ENCODE measurements at places on chromosomes 16 and 17.

DNA sequence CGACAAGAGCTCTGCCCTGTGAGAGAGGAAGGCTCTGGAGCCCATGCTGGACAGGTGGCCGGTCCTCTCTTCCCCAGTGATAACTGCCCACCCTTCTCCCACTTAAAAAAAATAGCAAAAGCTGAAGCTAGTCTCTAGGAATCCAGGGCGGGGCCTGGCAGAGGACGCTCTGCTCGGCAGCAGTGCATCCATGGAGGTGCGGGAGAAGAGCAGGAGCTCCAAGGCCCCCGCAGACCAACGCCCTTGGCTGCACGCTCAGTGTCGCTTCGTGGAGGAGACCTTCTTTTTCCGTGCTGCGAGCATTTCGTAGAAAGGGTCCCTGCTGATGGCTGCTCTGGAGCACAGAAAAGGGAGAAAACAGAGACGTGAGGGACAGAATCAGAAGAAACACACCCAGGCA, 98.6 kb upstream of the DNAH17 start:
- DNase-seq = no peak

GRCh38 chr16:14399378-14400284, 230.4 kb downstream of the PARN start:
- peak; percentile 75 for DNase-seq

DNA sequence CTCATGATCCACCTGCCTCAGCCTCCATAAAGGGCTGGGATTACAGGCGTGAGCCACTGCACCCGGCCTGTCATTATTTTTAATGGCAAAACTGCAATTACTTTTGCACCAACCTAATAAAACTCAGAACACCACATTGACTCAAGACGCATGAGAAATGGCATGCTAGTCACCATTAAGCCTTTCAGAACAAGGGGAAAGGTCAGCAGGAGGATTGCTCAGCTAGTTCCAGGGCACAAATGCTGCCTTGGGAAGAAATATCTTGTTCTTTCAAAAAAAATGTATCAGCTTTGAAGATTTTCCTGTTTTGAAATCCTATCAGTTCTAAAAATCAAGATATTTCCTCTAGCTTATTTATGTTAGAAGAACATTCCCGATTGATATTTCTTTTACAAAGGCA, 32.4 kb upstream of the CDYL2 start:
- no peak for DNase-seq

DNA sequence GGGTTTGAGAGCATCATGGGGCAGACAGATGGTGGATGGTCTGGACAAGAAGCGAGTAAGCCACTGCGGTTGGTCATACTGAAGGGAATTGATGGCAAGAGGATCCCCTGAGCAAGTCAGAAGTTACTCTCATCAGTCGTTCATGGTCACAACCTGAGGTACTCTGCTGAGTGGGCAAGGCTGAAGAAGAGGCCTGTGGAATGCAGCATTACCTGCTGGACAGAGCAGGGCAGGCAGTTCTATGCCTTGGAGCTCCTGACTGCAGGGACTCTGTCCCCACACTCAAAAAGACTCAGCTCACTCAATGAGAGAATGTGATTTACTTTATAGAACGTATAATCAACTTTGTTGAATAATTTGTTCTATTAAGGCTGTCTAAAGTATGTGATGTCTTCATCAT, 28.3 kb downstream of the ALDH3A2 start:
- no peak for DNase-seq

DNA sequence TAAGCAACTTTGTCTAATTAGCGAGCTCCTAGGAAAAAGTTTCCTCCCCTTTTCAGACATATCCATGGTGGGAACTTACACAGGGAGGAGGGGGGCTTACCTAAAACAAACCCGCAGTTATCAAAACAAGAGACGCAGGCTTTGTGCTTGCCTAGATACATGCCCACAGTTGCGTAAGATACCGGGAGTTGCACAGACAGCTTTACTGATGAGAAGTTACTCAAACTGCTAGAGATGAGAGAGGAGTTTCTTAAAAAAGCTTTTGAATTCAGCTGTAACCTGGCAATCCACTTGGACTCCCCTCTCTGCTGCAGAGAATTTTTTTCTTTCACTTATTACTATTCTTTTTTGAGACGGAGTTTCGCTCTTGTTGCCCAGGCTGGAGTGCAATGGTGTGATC, 6.8 kb upstream of the ZP2 start:
- peak; percentile 12 for DNase-seq

GRCh38 chr16:30570636-30571444, 674 bp downstream of the ZNF688 start:
- no peak for DNase-seq

- DNase-seq = no peak
These were observed 85.1 kb downstream of the PRKCA start for GRCh38 chr17:66387392-66387981.

- DNase-seq = no peak
These were observed at the start of gene SEC14L1 for GRCh38 chr17:77140878-77141767. Gene SEC14L1 (plus strand): TSS chr17:77140969. CDS start chr17:77143597, 2,628 bp downstream.

DNA sequence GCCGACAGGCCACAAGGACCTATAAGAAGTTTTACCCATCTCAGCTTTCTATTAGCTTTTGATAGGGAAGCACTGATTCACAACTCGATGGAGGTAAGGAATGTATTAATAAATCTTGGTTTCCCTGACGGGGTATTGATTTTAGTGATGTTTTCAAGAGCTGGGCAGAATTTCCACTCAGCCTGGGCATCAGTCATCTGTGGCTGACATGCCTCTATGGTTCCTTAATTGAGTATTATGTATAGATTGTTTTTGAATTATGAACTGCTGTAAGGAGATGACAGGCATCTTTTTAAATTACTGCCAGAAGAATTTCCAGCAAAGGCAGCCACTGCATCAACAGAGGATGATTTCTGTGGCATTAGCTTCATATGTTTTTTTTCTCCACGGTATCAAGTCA, 128.6 kb downstream of the CPPED1 start:
- no peak for DNase-seq

- DNase-seq = peak; percentile 21
These were observed 23.2 kb downstream of the LSM12 start for GRCh38 chr17:44043272-44043696.

GRCh38 chr16:10539793-10540192, 40.6 kb downstream of the EMP2 start:
- no peak for DNase-seq

DNA sequence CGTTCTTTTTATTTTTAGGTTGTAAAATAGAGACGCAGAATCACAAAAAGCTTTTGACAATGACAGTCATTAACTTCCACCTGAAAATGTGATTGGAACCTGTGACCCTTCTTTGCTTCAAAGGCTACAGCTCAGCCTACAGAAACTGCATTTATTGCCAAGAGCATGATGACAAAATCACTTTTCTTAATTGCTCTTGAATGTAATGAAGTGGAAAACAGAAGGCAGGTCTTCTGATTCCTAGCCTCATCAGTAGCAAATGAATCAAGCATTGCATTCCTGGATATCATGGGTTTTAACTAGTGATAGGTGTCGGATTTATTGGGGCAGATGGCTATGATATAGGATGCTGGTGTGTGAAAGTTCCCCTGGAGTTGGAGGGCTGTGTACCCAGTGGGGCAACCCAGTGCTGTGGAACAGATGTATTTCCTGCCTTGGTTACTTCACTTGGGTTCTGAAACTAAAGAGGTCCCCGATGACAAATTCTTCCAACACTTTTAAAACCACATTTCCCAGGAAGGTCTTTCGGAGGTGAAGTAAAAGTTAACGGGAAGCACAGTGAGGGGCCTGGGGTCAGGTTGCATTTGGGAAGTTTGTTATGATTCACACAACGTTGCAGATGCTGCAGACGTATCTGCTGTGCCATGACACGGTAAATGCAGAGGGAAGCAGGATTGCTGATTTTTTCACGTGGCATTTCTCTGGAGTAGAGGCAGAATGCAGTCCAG, 127.5 kb downstream of the HS3ST3A1 start:
- no peak for DNase-seq

- DNase-seq = no peak
These were observed 116.0 kb downstream of the RPTOR start for GRCh38 chr17:80660527-80661198.

- DNase-seq = peak; percentile 22
These were observed 545 bp downstream of the ARHGAP17 start for GRCh38 chr16:25014500-25015147.

GRCh38 chr17:41863074-41863848, 2.0 kb downstream of the KLHL11 start:
- DNase-seq = peak; percentile 21

GRCh38 chr17:39131616-39132015, 19.8 kb downstream of the PLXDC1 start:
- DNase-seq = no peak

- no peak for DNase-seq
These were observed 879.7 kb upstream of the EEF2KMT start for GRCh38 chr16:5977329-5977728.

DNA sequence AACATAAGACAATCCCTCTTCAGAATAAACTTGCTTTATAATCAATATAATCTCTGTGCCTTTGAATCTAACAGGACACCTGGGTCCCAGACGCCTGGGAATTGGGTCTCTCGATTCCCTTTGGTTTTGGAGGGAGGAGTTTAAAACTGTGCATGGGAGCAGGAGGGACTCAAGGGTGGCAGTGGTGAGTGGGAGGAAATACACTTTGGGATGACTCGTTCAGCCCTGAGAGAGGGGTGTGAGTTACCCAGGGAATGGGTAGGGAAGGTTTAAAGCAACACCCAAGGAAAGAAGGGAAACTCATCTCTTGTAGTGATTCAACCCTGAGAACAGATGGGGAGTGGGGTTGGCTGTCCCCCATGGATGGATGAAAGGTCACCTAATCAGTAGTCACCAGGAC, 1.6 kb downstream of the RANGRF start:
- no peak for DNase-seq

- no peak for DNase-seq
These were observed 51.6 kb downstream of the TEX14 start for GRCh38 chr17:58640202-58640601.

- DNase-seq = no peak
These were observed 505.8 kb upstream of the ERCC4 start for GRCh38 chr16:13414154-13414553.

DNA sequence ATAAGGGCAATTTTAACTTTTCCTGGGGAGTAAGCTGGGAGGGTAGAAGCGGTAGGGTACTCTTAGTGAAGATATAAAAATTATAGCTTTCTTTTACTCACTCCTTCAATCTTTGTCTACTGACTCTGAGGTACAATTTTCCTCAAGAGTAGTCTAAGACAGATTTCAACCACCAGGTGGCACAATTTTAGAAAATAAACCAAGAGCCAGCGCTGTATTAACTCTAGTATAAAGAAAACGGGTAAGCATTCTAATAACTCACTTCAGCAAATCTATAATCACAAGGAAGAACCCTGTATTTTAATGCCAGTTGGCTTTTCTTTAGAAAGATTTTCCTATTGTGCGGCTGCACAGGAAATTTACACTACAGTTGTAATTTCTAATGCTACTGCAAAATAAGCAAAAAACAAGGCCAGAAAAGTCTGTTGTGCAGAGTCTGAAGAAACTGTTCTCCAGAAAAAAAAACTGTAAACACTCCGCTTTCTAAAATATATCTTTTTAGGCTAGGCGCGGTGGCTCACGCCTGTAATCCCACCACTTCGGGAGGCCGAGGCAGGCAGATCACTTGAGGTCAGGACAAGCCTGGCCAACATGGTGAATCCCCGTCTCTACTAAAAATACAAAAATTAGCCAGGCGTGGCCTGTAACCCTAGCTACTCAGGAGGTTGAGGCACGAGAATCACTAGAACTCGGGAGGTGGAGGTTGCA, 1.9 kb downstream of the CMC2 start:
- DNase-seq = peak; percentile 51

DNA sequence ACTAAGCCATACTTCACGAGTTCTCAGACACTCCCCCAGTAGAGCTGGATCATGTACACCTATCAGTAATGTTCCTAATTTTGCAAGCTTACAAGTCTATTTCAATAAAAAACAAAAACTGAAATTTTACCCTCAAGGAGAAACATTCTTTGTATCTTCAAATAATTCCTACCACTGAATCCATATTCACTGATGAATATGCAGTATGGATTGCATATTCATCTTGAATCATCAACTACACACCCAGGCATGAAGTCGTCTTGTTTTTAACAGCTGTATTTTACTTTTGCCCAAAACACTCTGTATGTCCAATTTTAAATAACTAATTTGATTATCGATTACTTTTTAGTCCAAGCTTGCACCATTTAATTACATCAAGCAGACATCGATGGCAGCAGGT, 31.8 kb downstream of the ZDHHC7 start:
- DNase-seq = no peak

DNA sequence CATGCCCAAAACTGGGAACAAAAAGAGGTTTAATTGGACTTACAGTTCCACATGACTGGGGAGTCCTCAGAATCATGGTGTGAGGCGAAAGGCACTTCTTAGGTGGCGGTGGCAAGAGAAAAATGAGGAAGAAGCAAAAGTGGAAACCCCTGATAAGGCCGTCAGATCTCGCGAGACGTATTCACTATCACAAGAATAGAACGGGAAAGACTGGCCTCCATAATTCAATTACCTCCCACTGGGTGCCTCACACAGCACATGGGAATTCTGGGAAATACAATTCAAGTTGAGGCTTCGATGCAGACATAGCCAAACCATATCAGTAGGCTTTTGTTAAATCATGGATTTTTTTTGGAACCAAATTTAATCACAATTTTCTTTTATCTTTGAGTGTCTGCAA, 24.4 kb downstream of the RBL2 start:
- no peak for DNase-seq

- DNase-seq = no peak
These were observed 85.9 kb upstream of the TBX2 start for GRCh38 chr17:61313461-61314326.

- no peak for DNase-seq
These were observed 56.4 kb downstream of the TBC1D16 start for GRCh38 chr17:79979221-79979741.

- DNase-seq = peak; percentile 62
These were observed 52.5 kb upstream of the MTSS2 start for GRCh38 chr16:70738083-70738977.

GRCh38 chr17:72361892-72362291, 241.1 kb downstream of the SOX9 start:
- DNase-seq = no peak

DNA sequence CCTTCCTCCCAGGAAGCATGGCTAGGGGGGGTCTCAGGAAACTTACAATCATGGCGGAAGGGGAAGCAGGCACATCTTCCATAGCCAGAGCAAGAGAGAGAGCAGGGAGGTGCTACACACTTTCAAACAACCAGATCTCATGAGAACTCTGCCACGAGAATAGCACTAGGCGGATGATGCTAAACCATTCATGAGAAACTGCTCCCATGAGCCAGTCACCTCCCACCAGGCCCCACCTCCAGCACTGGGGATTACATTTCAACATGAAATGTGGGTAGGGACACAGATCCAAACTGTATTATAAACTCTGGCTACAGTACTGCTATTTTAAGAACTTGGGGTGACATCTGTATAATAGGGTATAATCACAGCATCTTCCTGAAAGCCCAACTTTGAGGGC, 83.1 kb upstream of the CACNG5 start:
- no peak for DNase-seq

GRCh38 chr16:51045186-51045585, 105.9 kb downstream of the SALL1 start:
- no peak for DNase-seq

DNA sequence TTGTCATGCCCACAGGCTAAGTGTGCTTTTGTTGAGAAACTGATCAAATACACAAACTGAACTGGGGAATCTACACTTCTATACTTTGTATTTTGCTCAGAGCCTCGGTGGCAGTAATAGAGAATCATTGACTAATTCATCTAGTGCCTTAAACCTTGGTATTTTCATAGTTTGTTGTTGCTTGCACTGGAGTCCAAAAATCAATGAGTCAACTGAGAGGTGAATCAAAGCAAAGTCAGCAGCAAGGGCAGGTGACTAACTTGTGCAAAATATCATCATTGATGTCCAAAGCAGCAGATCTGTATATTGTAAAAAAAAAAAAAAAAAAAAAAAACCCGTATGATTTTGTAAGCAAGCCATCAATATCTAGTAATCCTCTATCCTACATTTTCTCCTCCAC, 296.4 kb downstream of the MAP2K6 start:
- DNase-seq = no peak

Measured in MV-4-11 (cell line).